ENCODE measurements at places on chromosomes 7 and 10. TPM values are rescaled to one million over a fixed set of nuclear protein-coding genes. Genes with fewer than 3 reads are reported as not detected.

- DNase-seq, result no peak
Measured at GRCh38 chr7:102069931-102070629, 216.6 kb upstream of the SH2B2 start.

- DNase-seq, result no peak
Measured at GRCh38 chr10:100045592-100045991, 35.8 kb upstream of the DNMBP start.

GRCh38 chr10:103466734-103467133 lies 8.0 kb upstream of the CALHM1 start:
- DNase-seq, result no peak

The ZPBP gene
- total RNA-seq, result 0.13 TPM

GRCh38 chr10:31897506-31897905 lies 31.1 kb downstream of the ARHGAP12 start:
- DNase-seq, result no peak

The GNGT1 gene
- not detected for total RNA-seq

The CRTAC1 gene
- total RNA-seq, result 3.2 TPM

DNA sequence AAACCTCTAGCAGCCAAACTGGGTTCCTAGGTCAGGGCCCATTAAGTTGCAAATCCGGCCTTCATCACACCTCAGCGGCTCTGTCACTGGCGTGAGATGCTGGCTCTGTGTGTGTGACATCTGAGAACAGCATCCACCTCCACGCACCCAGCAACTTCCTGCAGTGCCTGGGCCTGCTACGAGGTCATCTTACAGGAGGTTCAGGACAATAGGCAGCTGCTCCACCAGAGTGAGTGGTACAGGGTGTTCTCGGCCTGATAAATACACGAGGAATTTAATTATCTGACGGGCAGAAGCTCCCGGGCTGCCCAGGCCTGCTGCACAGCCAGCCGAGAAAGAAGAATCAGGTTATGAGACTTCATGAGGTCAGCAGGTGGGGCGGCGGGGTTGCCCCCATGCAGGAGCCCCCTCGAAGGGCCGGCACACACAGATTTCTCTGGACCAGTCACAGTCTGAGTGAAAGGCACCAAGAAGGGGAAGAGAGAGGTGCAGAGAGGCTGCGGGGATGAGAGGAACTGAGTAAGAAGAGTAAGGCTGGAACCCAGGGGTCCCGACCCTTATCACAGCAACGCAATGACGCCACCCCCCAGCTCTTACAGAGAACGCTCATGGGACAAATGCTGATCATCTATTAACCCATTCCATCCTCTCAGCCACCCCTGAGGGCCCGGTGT lies 49.3 kb downstream of the CALML3 start:
- DNase-seq, result no peak

The IQUB gene
- 0.21 TPM for total RNA-seq

GRCh38 chr10:15320522-15321203 lies 50.4 kb downstream of the FAM171A1 start:
- no peak for DNase-seq

- DNase-seq, result no peak
Measured at GRCh38 chr7:87347207-87347606, 1.7 kb downstream of the CROT start.

GRCh38 chr10:119217991-119218490 lies 10.7 kb downstream of the GRK5 start:
- no peak for DNase-seq

- no peak for DNase-seq
Measured at GRCh38 chr7:8491544-8492489, 58.4 kb downstream of the NXPH1 start.

The OR2A42 gene
- total RNA-seq, result 0.07 TPM

The IFIT2 gene
- total RNA-seq, result 9.4 TPM

DNA sequence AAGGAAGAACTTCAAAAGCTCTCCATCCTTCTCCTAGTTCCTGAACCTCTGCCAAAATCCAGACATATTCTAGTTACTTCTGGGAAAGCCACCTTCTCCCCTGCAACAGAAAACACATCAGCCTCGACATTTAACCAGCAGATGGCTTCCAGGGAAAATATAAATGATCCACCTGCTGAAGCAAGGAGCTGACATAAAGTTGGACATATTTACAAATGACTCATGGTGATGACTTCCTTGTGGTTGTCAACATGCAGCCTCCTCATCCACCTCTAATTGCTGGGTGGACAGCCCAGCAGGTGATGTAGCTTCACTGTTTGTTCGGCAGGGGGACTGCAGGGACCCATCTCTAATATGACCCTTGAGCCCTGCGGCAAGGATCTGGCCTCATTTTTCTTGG lies 266.0 kb downstream of the C7orf25 start:
- DNase-seq, result no peak

DNA sequence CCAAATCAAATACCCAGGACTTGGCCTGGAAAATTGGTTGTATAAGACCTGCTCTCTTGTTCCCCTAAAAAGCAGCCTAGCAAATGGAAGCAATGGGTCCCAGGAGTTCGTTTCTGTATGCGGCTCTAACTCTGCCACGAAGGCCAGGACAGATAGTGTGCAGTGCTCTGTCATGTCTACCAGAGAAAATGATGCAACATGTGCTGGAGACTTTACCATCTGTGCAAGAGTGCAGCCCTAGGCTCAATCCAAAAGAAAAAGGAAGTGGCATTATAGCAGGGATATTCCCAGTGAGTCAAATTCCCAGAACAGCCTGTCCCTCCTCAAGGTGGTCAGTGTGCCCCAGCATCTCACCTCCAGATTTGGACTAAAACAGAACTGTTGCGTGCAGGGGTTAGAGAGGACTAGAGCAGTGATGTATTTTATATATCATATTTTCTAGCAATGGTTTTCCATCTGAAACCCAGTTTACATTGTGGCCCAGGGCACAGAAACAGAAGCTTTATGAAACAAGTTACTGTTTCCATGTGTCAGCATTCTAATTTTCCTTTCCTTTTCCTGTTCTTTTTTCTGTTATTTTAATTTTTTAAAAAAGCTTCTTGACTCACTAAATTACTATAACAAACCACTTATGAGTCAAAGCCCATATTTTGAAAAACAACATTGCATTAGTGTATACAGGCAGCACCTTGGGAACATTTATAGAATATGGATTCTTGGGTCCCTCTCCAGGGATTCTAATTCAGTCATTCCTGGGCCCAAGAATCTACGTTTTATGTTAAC lies 311.2 kb downstream of the RNLS start:
- DNase-seq, result no peak

DNA sequence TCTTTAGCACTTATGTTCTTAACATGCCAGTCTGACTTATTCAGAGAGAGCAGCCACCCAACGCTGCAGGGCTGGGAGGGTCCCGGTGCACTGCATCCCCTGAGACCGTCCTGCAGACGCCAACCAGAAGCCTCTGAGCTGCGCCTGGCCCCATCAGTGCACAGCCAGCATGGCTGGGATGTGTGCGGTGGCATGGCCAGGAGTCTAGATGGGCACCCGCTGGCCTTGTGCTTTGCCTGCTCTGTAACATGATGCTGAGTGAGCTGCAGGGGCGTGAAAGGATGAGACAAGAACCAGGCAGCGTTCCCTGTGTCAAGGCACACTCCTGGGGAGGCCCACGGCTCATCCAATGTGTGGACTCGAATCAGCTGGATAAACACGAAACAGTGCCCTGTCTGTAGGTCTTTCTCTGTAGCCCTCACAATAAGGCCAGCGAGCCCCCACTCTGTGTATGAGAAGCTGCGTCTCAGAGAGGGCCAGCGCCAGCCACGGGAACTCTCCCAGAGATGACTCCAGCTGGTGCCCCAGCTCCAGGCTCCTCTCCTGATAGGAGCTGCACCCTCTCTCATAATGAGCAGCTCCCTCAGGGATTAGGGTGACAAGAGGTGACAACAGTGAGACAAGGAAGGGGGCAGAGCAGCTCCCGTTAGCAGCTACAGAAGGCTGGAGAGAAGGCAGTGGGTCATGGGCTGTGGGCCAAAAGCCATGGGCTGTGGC lies 96.8 kb downstream of the TNS3 start:
- no peak for DNase-seq

DNA sequence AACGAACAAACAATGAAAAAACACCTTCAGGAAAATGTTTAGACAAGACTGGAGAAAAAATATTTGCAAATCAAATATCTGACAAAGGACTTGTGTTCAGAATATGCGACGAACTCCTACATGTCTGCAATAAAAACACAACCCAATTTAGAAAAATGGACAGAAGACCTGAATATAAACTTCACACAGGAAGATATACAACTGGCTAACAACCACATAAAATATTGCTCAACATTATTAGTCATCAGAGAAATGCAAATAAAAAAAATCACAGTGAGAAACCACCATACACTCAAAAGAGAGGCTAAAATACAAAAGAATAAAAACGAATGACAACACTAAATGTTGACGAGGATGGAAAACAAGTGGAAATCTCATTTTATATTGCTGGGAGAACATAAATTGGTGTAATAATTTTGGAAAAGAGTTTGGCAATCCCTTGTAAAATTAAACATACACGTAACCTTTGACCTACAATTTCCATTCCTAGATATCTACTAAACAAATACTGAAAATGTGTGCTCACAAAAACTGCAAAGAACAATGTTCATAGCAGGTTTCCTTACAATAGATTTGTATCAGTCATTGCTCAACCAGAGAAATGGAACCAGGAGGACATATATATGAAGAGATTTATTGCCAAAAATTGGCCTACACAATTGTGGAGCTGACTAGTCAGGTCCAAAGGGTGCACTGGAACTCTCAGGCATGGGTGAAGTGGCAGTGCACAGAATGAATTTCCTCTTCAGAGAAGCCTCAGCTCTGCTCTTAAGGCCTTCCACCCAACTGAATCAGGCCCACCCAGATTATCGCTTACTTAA lies 82.9 kb upstream of the OGDHL start:
- no peak for DNase-seq

DNA sequence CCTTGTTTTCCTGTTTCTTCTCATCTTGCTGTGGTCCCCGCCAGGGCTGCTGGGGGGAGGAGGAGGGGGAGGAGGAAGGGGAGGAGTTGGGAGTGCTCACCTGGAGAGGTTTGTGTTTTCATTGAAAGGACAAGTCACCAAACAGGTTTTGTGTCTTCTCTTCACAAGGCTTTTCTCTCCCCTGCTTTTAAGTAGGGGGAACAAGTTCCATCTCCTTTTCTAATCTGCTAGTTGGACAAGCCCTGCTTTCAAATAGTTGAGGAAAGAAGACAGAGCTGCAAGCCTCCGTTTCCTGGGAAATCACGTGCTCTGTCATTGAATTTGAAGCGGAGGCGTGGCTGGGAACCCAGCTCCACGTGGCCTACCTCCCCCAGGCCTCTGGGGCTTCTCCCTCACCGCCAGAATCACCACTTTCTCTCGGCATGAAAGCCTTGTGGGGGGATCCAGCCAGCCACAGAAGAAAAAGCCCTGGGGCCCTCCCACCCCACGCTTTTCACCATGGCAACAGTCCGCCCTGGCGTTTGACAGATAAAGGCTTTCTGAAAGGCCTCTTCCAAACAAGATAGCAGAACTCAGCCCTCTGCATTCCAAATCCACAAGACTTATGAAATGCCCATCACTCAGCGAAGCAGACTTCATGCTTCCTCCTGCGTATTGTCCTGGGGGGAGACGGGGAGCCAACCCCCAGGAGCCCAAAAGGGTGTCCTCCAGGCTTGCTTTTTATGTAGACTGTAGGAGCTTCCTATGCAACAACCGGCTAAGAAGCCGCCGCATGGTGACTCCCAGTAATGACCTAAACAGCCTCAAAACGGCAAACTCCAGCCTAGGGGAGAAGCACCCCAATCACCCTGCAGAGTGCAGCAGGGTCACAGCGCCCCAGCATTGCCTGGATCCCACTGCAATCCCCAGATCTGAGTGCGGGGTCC lies 51.7 kb downstream of the PROSER2 start:
- DNase-seq, result no peak

The EMX2 gene
- 4.1 TPM for total RNA-seq

- DNase-seq, result no peak
Measured at GRCh38 chr10:62734781-62735463, 69.6 kb upstream of the ADO start.

The GGCT gene
- 42.0 TPM for total RNA-seq

Data from kidney epithelial cell (primary cell).